ENCODE measurements at places on chromosomes 4 and X.

- DNase-seq, result no peak
Measured at GRCh38 chr4:180615746-180616145, 1627.5 kb upstream of the TENM3 start.

- no peak for DNase-seq
Measured at GRCh38 chrX:23885803-23886202, 21.9 kb downstream of the APOO start.

- DNase-seq, result no peak
Measured at GRCh38 chrX:44903830-44904530, 31.0 kb downstream of the KDM6A start.

- no peak for DNase-seq
Measured at GRCh38 chr4:1976416-1977352, 32.1 kb downstream of the NELFA start.

GRCh38 chr4:38950159-38950558 lies 82.0 kb downstream of the TMEM156 start:
- no peak for DNase-seq

DNA sequence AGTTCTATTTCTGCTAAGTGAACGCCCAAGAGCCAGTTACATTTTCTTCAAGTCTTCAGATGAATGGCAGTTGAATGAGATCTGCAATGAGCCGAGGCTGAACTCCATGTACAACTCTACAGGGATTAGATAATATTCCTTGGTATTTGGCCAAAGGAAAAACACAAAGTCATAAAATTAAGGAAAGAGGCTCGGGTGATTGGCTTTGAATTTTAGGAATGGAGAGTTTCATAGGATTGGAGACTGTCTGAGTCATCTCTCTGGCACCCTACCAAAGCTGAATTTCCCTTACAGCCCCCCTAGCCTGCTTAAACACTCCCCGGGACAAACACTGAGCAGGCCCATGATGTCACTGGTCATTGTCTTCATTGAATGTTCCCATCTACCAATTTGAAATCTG lies 188.0 kb upstream of the C1QTNF7 start:
- no peak for DNase-seq

GRCh38 chr4:106738121-106738520 lies 298.0 kb downstream of the DKK2 start:
- no peak for DNase-seq

- no peak for DNase-seq
Measured at GRCh38 chrX:123424546-123424945, 240.5 kb downstream of the GRIA3 start.

DNA sequence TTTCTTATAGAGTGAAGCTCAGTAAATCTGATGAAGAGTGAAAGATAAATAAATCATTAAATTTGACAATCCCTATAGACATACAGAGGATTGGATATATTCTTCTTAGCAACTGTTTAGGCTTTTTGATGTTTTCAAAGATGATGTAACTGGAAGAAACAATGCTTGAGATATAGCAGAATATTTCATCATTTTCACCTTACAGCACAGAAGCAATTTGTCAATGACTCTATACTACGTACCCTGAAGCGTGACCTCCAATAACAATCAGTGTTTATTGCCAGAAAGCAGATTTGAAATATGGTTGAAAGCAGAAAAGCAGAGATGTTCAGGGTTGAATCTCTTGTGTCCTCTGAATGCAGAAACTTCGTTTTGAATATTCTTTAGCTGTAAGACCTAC lies 228.4 kb downstream of the DTHD1 start:
- DNase-seq, result no peak

- DNase-seq, result no peak
Measured at GRCh38 chr4:145494666-145495270, 13.1 kb downstream of the SMAD1 start.

- DNase-seq, result no peak
Measured at GRCh38 chr4:43089730-43090129, 197.2 kb downstream of the GRXCR1 start.

DNA sequence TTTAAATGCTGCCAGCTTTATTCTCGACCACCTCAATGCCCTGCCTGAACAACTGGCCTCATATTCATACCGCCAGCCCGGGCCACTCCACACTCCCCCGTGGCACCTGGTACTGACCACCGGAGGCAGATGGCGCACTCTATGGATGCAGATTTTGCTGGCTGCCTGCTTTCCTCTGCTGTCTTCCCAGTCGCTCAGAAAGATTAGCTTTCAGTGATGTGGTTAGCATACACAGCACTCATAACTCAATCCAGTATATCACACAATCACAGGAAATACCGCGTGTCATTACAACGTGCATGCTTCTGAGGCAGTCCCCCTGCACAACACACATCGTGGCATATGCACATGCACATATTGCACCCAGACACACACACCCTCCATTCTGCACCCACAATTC lies 147.2 kb upstream of the BCOR start:
- no peak for DNase-seq

GRCh38 chr4:118953276-118953675 lies 64.6 kb downstream of the SYNPO2 start:
- no peak for DNase-seq

DNA sequence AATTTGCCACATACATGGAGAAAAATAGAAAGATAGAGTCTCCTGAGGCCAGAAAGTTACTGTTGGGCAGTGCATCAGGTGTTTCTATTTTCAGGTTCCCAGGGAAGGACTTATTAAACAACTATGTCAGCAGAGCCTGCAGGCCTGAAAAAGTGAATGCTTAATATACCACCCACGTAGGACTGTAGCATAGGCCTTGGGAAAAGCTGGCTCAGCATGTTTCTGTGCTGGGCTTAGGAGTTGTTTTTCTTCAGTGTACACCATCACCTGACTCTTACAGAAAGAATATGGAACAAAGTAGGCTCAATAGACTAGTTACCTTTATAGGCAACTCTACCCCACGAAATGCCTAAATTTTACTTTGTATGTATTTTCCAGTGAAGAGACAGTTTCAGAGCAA lies 1385.9 kb downstream of the FAM133A start:
- DNase-seq, result no peak

DNA sequence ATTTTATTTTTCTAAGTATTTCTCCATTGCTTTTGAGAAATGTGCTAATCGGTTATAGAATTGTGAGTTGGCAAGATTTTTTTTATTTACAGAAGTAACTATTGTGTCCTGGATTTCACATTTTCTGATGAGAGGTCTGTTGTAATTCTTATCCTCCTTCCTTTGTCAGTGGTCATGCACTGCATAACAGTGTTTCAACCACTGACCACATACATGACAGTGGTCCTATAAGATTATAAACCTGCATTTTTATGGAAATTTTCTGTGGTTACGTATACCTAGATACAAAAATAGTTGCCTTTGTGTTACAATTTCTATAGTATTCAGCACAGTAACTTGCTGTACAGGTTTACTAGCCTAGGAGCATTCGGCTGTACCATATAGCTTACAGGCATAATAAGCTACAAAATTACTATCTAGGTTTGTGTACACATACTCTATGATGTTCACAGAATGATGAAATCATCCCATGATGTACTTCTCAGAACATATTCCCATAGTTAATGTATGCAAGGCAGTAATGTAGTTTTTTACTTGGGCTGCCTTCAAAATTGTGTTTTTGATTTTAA lies 47.8 kb downstream of the APELA start:
- no peak for DNase-seq

DNA sequence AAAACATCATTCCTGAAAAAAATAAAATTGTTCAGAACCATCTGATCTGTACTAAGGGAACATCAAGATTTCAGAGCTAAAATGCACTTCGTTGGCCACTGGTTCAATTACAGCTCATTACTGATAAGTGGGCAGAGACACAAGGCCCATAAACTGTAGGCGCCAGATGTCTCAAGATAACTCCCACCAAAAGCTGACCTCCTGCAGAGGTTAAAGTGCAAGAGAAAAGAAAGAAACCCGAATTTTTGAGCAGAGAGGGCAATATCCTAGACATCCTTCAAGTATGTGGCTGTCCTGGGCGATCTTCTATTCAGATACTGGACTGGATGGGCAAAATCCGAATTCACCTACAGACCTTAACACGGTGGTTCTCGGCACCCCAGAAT lies 660 bp downstream of the GEMIN8 start:
- no peak for DNase-seq

- no peak for DNase-seq
Measured at GRCh38 chrX:1455948-1456280, 3.2 kb upstream of the ASMTL start.

DNA sequence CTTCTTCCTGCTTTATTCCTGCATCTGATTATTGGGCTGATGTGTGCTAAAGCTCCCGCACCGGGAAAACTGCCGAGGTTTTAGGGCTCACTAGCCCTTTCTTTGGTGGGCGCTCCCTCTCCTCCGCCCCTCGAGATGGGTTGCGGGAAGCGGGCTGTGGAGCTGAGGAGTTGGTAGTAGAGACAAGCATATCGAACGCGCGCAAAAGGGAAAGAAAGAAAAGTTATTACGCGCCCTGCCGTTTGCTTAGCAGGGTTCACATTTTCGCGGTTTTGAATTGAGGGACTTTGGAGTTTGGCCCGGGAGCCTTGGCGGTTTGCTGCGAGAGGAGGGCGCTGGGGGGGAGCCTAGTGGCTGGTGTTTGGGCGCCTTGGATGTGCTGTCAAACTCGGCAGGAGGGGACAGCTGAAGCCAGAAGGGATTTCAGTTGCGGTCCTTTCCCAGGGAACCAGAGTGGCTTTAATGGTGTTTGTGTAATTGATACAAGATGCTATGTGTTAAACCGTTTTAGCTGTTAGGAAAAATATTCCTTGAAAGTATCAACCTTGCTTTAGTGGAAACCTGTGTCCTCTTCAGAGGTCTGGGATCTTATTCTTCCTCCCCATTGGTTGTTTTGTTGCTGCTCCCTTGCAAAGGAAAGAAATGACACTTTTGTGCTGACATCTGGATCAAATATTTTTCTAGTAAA lies 1.1 kb downstream of the GAB1 start:
- no peak for DNase-seq

GRCh38 chrX:102517326-102517725 lies 787 bp upstream of the TMSB15A start:
- no peak for DNase-seq

DNA sequence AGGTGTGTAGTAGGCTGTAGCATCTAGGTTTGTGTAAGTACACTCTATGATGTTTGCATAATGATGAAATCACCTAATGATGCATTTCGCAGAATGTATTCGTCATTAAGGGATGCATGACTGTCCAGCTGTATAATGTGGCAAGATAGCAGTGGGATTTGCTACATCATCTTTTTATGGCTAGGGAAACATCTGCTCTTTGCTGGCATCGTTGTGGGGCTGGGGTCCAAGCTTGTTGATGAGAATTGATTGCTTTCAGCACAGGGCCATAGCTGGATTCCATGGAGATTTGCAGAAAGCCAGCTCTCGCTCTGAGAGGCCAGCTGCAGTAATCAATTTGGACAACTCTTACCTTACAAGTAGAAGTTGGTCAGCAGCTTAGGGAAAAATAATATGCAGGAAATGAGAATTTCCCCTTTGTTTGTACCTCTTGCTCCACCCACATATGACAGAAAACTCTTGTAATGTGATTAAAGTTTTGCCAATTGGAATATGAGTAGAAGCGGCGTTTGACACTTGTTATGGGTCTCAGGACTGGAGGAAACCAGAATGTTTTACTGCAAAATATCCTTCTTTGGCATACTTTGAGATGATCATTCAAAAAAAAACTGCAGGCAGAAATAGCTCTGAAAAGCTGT lies 310.5 kb downstream of the RAPGEF2 start:
- DNase-seq, result no peak

DNA sequence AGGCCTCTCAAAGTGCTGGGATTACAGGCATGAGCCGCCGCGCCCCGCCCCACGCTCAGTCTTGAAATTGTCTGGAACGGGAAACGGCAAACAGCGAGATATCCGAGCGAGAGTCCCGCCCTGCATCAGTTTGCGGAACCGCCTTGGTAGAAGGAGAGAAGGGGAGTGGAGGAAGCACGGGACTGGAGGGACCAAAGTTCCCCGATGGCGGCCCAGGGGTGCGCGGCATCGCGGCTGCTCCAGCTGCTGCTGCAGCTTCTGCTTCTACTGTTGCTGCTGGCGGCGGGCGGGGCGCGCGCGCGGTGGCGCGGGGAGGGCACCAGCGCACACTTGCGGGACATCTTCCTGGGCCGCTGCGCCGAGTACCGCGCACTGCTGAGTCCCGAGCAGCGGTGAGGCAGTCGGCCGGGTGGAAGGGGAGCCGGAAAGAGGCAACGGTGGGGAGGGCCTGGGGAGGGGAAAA lies at the start of gene BST1:
BST1 (plus strand) TSS at position 125 of the 463 bp plus-strand sequence; CDS start at position 205, 80 bp downstream.
- DNase-seq, result peak; percentile 18

- no peak for DNase-seq
Measured at GRCh38 chr4:170079981-170080380, 9.8 kb downstream of the AADAT start.

GRCh38 chr4:78588894-78589545 lies 37.5 kb downstream of the ANXA3 start:
- no peak for DNase-seq

DNA sequence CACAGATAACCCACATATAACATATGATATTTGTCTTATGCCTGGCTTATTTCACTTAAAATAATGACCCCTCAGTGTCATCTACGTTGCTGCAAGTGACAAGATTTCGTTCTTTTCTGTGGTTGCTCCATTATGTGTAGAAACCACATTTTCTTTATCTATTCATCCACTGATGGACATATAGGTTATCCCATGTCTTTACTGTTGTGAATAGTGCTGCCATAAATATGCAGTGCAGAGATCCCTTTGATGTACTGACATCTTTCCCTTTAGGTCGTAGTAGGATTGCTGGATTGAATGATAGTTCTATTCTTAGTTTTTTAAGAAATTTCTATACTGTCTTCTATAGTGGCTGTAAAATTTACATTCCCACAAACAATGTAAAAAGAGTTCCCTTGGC lies 135.8 kb downstream of the TET2 start:
- no peak for DNase-seq

- DNase-seq, result no peak
Measured at GRCh38 chr4:22877486-22878052, 184.8 kb downstream of the GBA3 start.

DNA sequence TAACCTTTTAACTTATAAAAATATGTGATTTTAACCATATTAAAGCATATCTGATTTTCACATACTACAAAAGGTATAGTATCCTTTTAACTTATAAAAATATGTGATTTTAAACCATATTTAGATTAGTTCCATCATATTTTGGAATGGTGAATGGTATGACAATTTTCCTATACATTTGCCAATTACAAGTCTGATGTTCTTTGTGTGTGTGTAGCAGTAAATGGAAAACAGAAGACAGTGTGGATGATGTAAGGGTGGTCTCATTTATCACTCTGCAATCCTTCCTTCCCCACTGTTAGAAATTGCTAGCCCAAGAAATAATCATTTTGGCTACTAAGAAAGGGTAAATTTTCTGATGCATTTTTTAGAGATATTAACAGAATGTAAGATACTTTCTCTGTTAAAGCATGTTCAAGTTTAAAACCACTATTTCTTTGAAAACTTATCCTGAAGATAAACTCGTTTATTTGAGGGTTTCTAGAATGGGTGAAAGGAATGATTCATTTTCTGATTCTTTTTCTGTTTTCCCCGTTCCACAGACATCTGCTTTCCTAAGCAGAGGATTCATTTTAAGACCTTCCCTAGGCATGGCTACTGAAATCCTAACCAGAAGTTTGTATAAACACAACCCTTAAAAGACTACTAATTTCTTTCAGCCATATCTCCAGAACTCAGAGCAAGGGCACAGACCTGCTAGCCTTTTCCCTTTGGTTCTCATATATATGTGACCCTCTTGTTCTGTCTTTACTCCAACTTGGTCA lies 21.0 kb downstream of the NUDT6 start:
- no peak for DNase-seq

- no peak for DNase-seq
Measured at GRCh38 chrX:125289209-125289608, 30.5 kb upstream of the TEX13C start.

Measured in stimulated activated CD4-positive, alpha-beta T cell treated with anti-CD3 and anti-CD28 coated beads, Interleukin-15, amount 100 ng/mL, for 1 hour (primary cell).